ENCODE measurements at places on chromosomes 5 and 9. TPM values are rescaled to one million over a fixed set of nuclear protein-coding genes. Genes with fewer than 3 reads are reported as not detected.

- H3K4me3 ChIP-seq, result no peak overlapping the region
- H3K27ac ChIP-seq, result no peak overlapping the region
- no peak for DNase-seq
- no peaks in the 10 kb centered on the region for H3K36me3 ChIP-seq
- H3K27me3 ChIP-seq, result peaks cover 4% of the 10 kb centered on the region
- no peaks in the 10 kb centered on the region for H3K4me1 ChIP-seq
Observed at GRCh38 chr9:96605328-96605727, 14.3 kb downstream of the CDC14B start.

GRCh38 chr5:166671811-166672210 lies 1619.6 kb upstream of the WWC1 start:
- H3K4me3 ChIP-seq, result no peak overlapping the region
- no peaks in the 10 kb centered on the region for H3K4me1 ChIP-seq
- no peak overlapping the region for H3K27ac ChIP-seq
- DNase-seq, result no peak
- H3K27me3 ChIP-seq, result no peaks in the 10 kb centered on the region

- no peaks in the 10 kb centered on the region for H3K36me3 ChIP-seq
- H3K27ac ChIP-seq, result no peak overlapping the region
- peaks cover 36% of the 10 kb centered on the region for H3K27me3 ChIP-seq
- H3K4me3 ChIP-seq, result no peak overlapping the region
- no peaks in the 10 kb centered on the region for H3K4me1 ChIP-seq
Observed at GRCh38 chr5:135989686-135990085, 34.9 kb upstream of the LECT2 start.

DNA sequence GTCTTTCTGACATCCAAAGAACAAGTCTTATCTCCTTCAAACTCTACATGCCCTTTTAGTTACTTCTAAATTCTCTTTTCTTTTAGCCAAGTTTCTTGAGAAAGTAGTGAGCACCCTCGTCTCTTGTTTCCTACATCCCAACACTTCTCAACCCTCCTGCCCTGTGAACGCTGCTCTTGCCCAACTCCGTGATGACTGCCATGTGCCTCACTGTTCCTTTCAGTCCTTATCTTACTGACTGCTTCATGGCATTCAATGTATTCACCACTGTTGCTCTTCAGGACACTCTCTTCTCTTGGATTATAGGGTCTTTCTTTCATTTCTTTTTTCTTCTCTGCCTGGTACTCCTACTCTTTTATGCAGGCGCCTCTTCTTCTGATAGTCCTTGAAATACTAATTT lies 14.8 kb downstream of the C9 start:
- no peak for DNase-seq
- H3K27me3 ChIP-seq, result peaks cover 27% of the 10 kb centered on the region
- H3K4me3 ChIP-seq, result no peak overlapping the region
- peaks cover 16% of the 10 kb centered on the region for H3K36me3 ChIP-seq
- H3K27ac ChIP-seq, result no peak overlapping the region

GRCh38 chr5:2030131-2030530 lies 147.4 kb upstream of the IRX4 start:
- no peak for DNase-seq
- H3K27ac ChIP-seq, result no peak overlapping the region
- H3K4me1 ChIP-seq, result no peaks in the 10 kb centered on the region
- no peak overlapping the region for H3K4me3 ChIP-seq

Gene OBP2B
- not detected for total RNA-seq

Gene FBP2
- not detected for total RNA-seq

Gene STK32A
- total RNA-seq, result not detected
